ENCODE measurements at places on chromosomes 6 and 20. TPM values are rescaled to one million over a fixed set of nuclear protein-coding genes. Genes with fewer than 3 reads are reported as not detected.

DNA sequence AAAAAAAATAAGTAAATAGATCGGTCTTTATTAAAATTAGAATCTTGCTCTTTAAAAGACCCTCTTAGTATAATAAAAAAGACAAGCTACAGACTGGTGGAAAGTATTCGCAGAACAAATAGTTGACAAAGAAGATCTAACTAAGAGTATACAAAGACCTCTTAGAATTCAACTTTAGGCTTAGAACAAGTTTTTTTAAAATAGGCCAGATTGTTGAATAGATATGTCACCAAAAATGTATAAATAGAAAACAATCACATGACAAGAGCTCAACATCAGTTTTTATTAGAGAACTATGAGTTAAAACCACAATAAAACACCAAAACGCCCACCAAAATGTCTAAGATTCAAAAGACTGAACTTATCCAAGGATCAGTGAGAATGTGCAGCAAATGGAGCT is 632.7 kb upstream of the PTCHD4 start:
- H3K4me3 ChIP-seq, result no peak overlapping the region
- H3K27ac ChIP-seq, result no peak overlapping the region
- no peaks in the 10 kb centered on the region for H3K4me1 ChIP-seq
- DNase-seq, result no peak
- no peaks in the 10 kb centered on the region for H3K27me3 ChIP-seq

DNA sequence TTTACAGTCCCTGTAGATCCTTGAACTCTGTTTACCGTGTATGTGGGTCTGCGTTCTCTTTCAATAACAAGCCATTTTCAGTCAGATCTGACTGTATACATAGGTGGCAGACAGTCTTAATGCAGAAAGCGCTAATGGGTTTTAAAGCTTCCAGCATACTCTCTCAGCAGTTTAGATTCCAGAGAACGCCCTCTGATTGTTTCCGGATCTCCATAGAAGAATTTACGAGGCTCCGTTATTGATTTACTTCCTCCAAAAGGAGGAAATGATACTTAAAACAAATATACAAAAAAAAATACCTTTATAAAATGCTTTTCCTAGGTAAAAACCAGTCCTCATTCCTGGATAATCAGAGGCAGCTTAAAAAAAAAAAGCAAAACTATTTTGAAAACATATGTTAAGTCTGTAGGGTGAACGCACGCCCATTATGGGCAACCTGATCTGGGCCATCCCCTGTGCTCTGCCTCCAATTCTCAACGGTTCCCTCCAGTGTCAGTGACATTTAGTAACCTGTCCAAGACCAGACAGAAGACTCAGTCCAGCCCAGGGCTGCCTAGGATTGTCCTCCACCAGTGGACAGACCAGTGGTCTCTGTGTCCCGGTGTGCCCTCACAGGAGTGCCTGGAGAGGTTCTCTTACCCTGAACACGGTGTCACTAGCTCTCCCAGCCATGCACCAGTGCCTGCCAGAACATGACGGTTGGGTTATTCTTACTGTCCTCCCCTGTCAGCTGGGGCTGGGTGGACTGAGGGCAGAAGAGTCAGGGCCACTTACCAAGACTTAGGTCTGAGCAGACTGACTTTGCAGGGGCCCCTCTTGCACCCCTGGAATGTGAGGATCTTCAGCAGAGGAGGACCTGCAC is 217.3 kb downstream of the ARID1B start:
- H3K27me3 ChIP-seq, result no peaks in the 10 kb centered on the region
- DNase-seq, result no peak
- H3K4me1 ChIP-seq, result peaks cover 3% of the 10 kb centered on the region
- no peak overlapping the region for H3K27ac ChIP-seq

DNA sequence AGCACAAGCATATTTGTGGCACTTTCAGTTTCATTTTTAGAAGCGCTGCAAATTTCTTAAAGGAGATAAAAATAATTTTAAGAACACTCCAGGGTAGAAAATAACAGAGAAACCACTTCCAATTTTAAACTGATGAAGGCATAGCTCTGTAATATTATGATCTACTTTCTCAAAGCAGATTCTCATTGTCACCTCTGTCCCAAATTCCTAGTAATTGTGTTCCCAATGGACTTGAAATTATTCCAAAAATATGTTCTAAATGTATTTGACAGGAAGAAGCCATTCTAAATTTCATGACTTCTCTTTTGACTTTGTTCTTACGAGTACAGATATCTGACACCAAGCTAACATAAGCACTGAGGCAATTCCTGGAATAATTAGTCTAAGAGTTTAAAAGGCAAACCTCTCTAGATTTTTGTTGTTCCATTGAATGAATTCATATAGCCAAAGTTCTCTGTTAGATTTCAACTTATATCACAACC is 140.2 kb upstream of the CARMIL1 start:
- no peaks in the 10 kb centered on the region for H3K4me1 ChIP-seq
- no peak for DNase-seq
- no peak overlapping the region for H3K4me3 ChIP-seq
- H3K27ac ChIP-seq, result no peak overlapping the region

KCNK15 gene
- 0.39 TPM for total RNA-seq

DNA sequence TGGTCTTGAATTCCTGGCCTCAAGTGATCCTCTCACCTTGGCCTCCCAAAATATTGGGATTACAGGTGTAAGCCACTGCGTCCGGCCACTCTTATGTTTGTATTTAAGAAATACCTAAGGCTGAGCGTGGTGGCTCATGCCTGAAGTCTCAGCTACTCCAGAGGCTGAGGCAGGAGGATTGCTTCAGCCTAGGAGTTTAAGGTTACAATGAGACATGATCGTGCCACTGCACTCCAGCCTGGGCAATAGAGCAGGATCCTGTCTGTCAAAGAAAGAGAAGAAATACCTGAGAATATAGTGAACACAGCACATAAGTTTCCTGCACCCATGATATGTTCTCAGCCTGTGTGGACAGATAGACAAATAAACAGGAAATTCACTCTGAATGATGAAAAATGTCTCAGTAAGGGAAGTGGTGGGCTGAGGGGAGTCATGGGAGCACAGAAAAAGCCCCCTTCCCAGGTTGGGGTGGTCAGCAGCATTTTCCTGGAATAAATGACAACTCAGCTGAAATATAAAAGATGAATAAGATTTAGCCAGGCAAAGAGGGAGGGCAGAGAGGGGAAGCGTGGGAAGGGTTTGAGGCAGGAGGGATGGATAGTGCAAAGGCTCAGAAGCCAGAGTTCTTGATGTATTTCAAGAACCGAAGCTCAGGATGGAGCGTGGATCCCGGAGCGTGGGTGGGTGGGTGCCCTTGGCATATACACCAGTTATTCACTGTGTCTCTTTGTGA is 13.8 kb upstream of the MMP9 start:
- DNase-seq, result no peak
- no peak overlapping the region for H3K27ac ChIP-seq
- H3K4me3 ChIP-seq, result no peak overlapping the region

DNA sequence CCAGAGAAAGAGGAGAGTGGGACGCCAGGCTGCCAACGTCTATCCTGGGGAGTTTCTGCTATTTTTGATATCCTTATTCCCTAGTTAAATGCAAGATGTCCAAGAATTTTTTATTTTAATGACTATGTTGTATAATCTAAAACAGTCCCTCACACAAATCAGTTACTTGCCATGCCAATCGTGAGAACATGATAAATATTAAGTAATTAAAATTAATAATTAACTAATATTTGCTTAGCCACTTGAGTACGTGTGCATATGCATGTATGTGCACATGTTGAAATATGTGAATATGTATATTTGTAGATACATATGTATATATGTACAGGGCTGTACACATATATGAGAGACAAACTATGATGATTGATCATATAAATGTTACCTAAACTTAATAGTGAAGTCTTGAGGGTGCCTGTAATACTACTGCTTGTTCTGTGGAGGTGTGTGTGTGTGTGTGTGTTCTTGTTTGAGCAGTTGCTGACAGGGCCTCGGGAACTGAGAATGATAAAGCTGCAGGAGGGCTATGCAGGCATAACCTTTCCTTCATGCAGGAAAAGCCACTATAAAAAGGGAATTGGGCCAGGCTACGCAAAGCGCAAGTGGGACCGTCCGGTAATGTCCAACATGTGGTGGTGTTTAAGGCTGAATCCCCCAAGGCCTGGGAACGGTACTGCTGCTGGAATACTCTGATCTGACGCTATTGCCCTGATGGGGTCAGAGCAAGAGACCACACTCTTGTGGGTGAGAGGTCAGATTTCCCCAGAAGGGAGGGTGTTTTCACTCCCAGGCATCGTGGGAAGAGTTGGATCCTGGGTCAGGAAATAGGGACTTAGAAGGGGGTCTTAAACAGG is 148.3 kb upstream of the TBX18 start:
- no peaks in the 10 kb centered on the region for H3K27me3 ChIP-seq
- H3K36me3 ChIP-seq, result no peaks in the 10 kb centered on the region
- no peak overlapping the region for H3K27ac ChIP-seq
- no peaks in the 10 kb centered on the region for H3K4me1 ChIP-seq
- H3K4me3 ChIP-seq, result no peak overlapping the region

GRCh38 chr6:21053612-21054011 is 519.4 kb downstream of the CDKAL1 start:
- DNase-seq, result no peak
- H3K36me3 ChIP-seq, result no peaks in the 10 kb centered on the region

DNA sequence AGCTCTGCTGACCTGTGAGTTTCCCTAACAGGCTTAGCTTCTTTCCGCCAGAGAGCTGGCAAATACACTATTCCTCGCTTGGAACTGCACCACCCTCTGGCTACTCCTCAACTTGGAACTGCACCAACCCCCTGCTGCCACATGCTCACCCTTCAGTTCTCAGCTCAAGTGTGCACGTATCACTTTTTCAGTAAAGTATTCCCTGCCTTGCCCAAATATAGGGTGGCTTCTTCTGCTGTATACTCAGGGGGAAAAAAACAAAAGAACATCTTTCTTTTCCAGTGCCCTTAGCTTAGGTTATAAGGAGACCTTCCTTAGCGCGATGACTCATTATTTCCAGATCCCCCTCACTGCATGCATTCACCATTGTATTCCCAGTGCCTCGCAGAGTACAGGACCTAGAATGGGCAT is 21.2 kb downstream of the GNAS-AS1 start:
- peaks cover 46% of the 10 kb centered on the region for H3K36me3 ChIP-seq
- H3K27ac ChIP-seq, result no peak overlapping the region
- no peaks in the 10 kb centered on the region for H3K27me3 ChIP-seq
- no peak for DNase-seq
- H3K4me1 ChIP-seq, result no peaks in the 10 kb centered on the region

GRCh38 chr6:32146687-32147086 is 5.1 kb downstream of the PRRT1 start:
- 0 out of 2 replicates have a peak, but pooled peaks cover 3% of the 10 kb centered on the region for H3K36me3 ChIP-seq
- no peak overlapping the region for H3K27ac ChIP-seq
- no peak for DNase-seq

- peaks cover 4% of the 10 kb centered on the region for H3K36me3 ChIP-seq
- H3K27ac ChIP-seq, result no peak overlapping the region
- no peaks in the 10 kb centered on the region for H3K4me1 ChIP-seq
These were observed 303.1 kb downstream of the HAO1 start for GRCh38 chr20:7637184-7637583.

DNA sequence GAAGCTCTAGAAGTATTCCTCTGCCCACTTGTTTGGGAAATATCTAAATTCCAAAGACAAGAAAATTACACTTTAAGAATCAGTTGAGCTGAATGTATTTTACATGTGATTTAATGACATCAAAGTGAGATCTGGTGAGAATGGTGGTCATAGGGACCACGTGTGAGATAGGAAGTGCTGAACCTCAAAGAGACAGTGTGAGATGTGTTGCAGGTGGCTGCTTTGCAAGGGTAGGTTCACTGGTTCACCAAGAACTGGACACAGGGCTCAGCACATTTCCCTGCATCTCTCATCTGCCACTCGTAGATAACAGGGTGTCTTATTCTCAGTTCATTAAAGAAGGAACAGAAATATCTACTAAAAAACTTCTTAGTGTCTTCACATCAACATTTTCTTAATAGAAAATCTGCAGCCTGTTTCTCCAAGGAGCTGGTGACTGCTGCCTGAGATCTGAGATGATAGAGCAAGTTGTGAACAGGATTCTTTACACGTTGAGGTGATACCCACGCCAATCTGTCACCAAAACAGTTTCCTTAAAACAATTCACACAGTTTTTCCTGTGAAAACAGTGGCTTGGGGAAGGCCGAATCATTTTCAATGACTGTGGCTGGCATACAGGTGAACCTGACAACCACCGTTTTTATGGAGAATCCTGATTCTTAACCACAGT is 7.2 kb downstream of the CCR6 start:
- no peaks in the 10 kb centered on the region for H3K4me1 ChIP-seq
- no peak overlapping the region for H3K27ac ChIP-seq
- no peak for DNase-seq
- no peak overlapping the region for H3K4me3 ChIP-seq
- no peaks in the 10 kb centered on the region for H3K36me3 ChIP-seq
